ENCODE measurements at places on chromosomes 2 and 18.

DNA sequence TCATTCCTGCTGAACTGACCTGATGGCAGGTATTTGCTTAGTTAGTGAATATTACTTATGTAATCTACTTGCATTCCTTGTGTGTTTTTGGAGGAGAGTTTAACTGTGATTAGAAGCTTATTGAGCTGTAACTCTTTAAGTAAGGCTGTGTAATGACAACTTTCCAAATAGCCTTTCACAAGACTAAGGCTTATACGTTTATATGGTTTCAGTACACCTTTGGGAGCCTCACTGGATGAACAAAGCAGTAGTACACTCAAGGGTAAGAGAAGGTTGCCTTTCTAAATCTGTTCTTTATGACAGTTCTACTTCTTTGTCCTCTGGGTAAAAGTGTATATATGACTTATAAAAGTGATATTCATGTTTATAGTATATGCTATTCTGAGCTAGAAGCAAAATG lies 4.3 kb downstream of the ITPRID2 start:
- DNase-seq = no peak

GRCh38 chr2:157296490-157296889 lies 29.1 kb downstream of the ERMN start:
- DNase-seq = no peak

DNA sequence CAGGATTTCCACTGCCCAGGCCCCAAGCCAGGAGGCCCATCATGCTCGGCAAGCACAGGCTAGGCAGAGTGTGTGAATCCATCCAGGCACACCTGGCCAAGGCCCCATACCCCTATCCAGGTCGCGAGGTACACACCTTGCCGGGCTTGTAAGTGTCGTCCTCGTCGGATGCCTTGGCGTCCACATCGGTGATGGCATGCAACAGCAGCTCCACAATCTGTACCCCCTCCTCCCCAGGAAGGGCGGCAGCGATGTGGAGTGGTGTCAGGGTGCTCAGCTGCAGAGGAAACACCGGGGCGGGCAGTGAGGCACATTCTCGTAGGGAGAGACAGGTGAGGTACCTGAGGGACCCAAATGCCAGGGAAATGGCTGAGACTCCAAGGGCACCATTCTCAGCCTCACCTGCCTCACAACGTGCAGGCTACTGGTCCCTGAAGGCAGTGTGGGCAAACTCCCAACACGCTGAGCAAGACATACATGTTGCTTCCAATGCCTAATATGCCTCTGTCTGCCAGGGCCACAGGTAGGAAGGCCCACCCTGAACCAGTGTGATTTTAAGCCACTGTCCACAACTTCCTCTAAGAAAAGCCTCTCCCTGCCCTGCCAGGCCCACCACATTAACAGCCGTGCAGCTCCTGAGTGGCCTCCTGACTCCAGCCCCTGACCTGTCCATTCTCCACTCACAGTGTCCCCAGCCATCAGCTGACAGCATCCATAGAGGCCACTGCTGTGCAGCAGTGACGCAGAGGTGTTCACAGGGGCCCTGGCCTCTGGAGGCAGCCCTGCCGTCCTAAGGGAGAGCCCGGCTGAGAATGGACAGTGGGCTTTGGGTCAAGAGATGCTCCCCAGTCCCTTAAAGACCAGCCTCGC lies 44.9 kb downstream of the ANKMY1 start:
- DNase-seq = no peak

GRCh38 chr2:218671097-218671653 lies 627 bp downstream of the RNF25 start:
- no peak for DNase-seq

- DNase-seq = peak; percentile 41
Measured at GRCh38 chr2:174729797-174730697, 34.2 kb downstream of the CHRNA1 start.

GRCh38 chr2:26588576-26588975 lies 52.6 kb downstream of the CIB4 start:
- no peak for DNase-seq

DNA sequence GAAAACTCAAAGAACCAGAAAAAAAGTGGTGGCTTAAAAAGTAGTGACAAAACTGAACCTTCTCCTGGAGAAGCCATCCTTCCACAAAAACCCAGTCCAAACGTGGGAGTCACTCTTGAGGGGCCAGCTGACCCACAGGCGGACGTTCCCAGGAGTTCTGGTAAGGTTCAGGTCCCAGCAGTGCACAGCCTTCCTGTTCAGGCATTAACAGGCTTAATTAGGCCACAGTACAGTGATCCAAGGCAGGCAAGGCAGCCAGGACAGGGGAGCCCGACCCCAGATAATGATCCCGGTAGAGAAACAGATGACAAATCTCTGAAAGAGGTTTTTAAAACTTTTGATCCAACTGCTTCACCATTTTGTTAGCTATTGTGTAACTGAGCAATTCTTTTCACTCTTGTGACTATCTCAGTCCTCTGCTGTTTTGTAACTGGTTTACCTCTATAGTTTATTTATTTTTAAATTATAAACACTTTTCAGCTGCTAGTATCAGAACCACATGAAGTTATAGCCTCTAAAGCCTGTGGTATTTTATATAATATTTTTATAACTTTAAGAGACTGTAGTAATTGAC lies 56.8 kb downstream of the ZC3H6 start:
- DNase-seq = no peak

- no peak for DNase-seq
Measured at GRCh38 chr2:19580830-19581229, 222.4 kb upstream of the OSR1 start.

- DNase-seq = no peak
Measured at GRCh38 chr2:146997488-146997887, 847.3 kb upstream of the ACVR2A start.

- DNase-seq = no peak
Measured at GRCh38 chr2:153197402-153198386, 280.9 kb downstream of the RPRM start.

GRCh38 chr2:38945911-38946310 lies 56.2 kb downstream of the ARHGEF33 start:
- no peak for DNase-seq

GRCh38 chr18:76445275-76445674 lies 49.8 kb downstream of the ZNF516 start:
- no peak for DNase-seq

All from stimulated activated CD8-positive, alpha-beta memory T cell treated with anti-CD3 and anti-CD28 coated beads, Interleukin-2, amount 100 ng/mL, for 48 hours (primary cell).